Karpas-422 (cell line): ENCODE measurements at places on chromosomes 4 and X. TPM values are rescaled to one million over a fixed set of nuclear protein-coding genes. Genes with fewer than 3 reads are reported as not detected.
A peak's percentile ranks its signal among the peaks of the same experiment; 100 is the strongest.

DNA sequence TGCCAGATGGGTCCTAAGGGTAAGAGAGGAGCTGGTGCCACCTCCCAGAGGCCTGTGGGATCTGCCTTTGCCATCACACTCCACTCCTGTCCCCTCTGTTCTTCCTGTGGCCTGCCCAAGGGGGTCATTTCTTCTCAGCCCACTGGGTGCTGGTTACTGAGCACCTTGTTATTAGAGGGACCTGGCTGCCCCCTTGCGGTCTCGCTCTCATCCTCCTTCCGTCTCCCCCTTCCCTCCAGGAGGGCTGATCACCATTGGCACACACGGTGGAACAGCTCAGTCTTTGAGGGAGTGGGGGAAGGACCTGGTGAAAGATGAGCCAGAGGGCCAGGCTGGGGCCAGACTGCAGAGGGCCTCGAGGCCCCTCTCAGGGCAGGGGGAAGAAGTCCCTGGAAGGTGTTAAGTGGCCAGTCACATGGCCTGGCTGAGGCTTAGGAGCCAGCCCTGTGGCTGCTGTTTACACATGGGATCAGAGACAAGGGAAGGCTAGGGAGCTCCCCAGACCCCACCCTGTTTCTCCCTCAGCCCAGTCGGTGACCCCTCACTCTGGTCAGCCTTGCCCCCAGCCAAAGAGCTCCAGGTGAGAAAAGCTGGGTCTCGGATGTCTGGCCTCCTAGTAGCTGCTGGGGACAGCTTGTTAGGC, 68.1 kb downstream of the MTMR1 start:
- 0 out of 2 replicates have a peak, but pooled peaks cover 5% of the 10 kb centered on the region for H3K36me3 ChIP-seq
- no peak overlapping the region for H3K27ac ChIP-seq
- no peak for DNase-seq
- H3K4me1 ChIP-seq, result peaks cover 9% of the 10 kb centered on the region
- H3K4me3 ChIP-seq, result no peak overlapping the region
- no peaks in the 10 kb centered on the region for H3K27me3 ChIP-seq

- H3K27me3 ChIP-seq, result no peaks in the 10 kb centered on the region; the same call in 1 of the 2 replicates
- DNase-seq, result no peak
- no peaks in the 10 kb centered on the region for H3K36me3 ChIP-seq
- H3K4me3 ChIP-seq, result peak overlapping the region; percentile 79
- H3K27ac ChIP-seq, result no peak overlapping the region
- H3K4me1 ChIP-seq, result peaks cover 26% of the 10 kb centered on the region
Measured at GRCh38 chr4:127781300-127782024, 660 bp upstream of the HSPA4L start.

The NEUROG2 gene
- total RNA-seq, result 5.1 and 9.6 TPM in 2 replicates

DNA sequence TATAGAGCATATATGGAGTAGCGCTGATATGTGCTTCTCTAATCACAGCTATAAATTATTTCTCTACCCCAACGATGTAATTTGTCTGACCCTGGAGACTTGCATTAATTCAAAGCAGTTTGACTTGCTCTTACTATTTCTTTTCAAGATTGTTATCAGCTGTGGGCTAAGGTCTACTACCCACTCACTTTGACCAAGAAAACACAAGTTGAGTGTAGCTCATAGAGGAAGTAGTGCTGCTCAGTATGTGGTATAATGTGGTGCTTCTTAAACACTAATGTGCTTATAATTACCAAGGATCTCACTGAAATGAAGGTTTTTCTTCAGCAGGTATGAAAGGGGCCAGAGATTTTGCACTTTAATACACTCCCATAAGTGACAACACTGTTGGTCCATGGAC, 70.1 kb downstream of the INPP4B start:
- H3K4me3 ChIP-seq, result no peak overlapping the region
- H3K27me3 ChIP-seq, result no peaks in the 10 kb centered on the region
- no peak for DNase-seq
- no peak overlapping the region for H3K27ac ChIP-seq
- H3K36me3 ChIP-seq, result no peaks in the 10 kb centered on the region

DNA sequence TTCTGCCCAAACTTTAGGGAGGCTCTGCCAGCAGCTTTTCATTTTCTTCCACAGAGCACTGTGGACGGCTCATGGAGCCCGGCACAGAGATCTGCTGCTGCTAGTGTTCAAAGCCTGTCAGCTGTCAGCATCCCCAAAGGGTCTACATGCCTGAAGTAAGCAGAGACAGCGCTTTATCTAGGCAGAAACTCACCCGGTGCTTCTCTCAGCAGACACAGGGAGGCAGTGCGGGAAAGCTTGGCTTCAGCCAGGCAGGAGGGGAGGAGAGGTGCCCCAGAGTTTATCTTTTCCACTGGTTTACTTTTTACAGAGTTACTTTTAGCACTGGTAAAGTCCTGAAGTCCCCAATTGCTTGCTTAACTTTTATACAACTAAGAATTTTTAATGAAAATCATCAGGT, 339.3 kb downstream of the NKX6-1 start:
- no peaks in the 10 kb centered on the region for H3K4me1 ChIP-seq
- no peak for DNase-seq
- no peak overlapping the region for H3K4me3 ChIP-seq
- no peaks in the 10 kb centered on the region for H3K27me3 ChIP-seq

- H3K4me3 ChIP-seq, result no peak overlapping the region
- H3K36me3 ChIP-seq, result no peaks in the 10 kb centered on the region
- H3K27me3 ChIP-seq, result no peaks in the 10 kb centered on the region
- DNase-seq, result no peak
Measured at GRCh38 chrX:112571388-112571787, 108.3 kb downstream of the LHFPL1 start.

DNA sequence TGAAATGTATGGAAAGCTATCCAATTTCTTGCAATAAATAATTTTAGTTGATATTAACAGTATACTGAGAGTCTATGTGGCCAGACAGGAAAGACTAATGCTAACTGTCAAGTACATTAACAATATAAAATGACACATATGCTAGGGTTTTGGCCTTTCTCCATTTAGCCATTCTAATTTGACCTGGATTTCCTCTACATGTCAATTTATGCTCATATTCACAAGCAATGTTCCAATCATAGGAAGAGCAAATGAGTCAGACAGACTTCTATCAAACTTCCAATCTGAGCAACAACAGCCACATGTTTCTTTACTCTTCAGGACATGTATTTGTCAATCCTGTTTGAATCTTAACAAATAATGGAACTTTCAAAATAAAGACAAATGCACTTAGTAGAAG, 53.6 kb downstream of the CORIN start:
- H3K27me3 ChIP-seq, result no peaks in the 10 kb centered on the region; the same call in 1 of the 2 replicates
- no peak overlapping the region for H3K27ac ChIP-seq
- peaks cover 4% of the 10 kb centered on the region; the same call in 1 of the 2 replicates for H3K4me1 ChIP-seq
- no peak overlapping the region for H3K4me3 ChIP-seq
- no peak for DNase-seq
- no peaks in the 10 kb centered on the region; the same call in 1 of the 2 replicates for H3K36me3 ChIP-seq

The SAP30 gene
- 2.0 and 11.9 TPM in 2 replicates for total RNA-seq

DNA sequence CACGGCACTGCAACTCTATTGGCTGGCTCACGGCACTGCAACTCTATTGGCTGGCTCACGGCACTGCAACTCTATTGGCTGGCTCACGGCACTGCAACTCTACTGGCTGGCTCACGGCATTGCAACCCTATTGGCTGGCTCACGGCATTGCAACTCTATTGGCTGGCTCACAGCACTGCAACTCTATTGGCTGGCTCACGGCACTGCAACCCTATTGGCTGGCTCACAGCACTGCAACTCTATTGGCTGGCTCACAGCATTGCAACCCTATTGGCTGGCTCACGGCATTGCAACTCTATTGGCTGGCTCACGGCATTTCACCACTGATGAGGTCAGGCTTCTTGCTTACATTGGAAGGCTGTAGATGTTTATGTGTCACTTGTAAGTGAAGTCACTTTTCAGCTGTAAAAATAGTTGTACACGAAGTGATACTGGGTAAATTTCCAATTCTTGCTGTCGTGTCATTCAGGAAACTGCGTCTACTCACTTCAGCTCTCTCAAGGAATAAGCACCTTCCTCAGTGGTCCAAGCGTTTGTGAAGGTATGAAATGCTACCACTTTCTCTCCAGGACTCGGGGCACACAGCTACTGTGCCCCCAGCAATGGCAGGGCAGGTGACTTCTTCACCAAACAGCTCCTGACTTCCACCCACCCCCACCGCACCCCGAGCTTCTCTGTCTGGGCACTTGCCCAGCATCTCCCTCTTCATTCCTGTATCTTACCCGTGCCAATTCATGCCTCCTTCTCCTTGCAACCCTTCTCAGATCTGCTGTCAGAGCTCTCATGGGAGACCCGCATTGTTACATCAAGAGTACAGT, 141.3 kb downstream of the AFAP1 start:
- no peaks in the 10 kb centered on the region for H3K4me1 ChIP-seq
- no peaks in the 10 kb centered on the region for H3K36me3 ChIP-seq
- no peak for DNase-seq
- no peaks in the 10 kb centered on the region for H3K27me3 ChIP-seq

GRCh38 chr4:8703401-8703696, 110.8 kb downstream of the CPZ start:
- no peaks in the 10 kb centered on the region for H3K36me3 ChIP-seq
- no peak overlapping the region for H3K27ac ChIP-seq

DNA sequence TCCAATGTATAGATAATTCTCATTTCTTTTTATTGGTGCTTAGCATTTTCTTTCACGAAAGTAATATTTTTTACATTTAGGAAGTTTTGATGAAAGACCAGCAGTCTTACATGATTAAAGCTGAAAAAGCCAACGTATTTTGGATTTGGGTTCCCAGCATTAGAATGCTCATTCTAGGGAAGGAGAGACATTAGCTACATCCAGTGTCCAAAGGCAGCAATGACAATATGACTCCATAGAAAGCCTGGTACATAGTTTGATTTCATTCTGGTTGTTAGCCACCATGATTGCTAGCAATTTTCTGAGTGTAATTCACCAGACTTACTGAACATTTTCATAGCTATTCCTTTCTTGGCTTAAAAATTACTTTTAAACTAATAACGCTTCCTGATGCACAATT, 1397.5 kb downstream of the PCDH7 start:
- no peak for DNase-seq
- H3K36me3 ChIP-seq, result no peaks in the 10 kb centered on the region
- no peak overlapping the region for H3K27ac ChIP-seq
- no peaks in the 10 kb centered on the region for H3K27me3 ChIP-seq

- no peak overlapping the region for H3K27ac ChIP-seq
- no peaks in the 10 kb centered on the region for H3K36me3 ChIP-seq
- DNase-seq, result no peak
- H3K4me3 ChIP-seq, result no peak overlapping the region
- H3K27me3 ChIP-seq, result no peaks in the 10 kb centered on the region
Measured at GRCh38 chr4:76570141-76570973, 135.3 kb downstream of the SHROOM3 start.

GRCh38 chr4:111984169-111984819, 161.0 kb upstream of the FAM241A start:
- no peaks in the 10 kb centered on the region for H3K27me3 ChIP-seq
- no peak overlapping the region for H3K27ac ChIP-seq
- no peaks in the 10 kb centered on the region for H3K4me1 ChIP-seq
- H3K36me3 ChIP-seq, result no peaks in the 10 kb centered on the region
- DNase-seq, result no peak

- no peaks in the 10 kb centered on the region for H3K27me3 ChIP-seq
- H3K36me3 ChIP-seq, result no peaks in the 10 kb centered on the region
- no peaks in the 10 kb centered on the region for H3K4me1 ChIP-seq
- no peak overlapping the region for H3K4me3 ChIP-seq
- no peak overlapping the region for H3K27ac ChIP-seq
- DNase-seq, result no peak
Measured at GRCh38 chrX:123308658-123309057, 124.6 kb downstream of the GRIA3 start.

DNA sequence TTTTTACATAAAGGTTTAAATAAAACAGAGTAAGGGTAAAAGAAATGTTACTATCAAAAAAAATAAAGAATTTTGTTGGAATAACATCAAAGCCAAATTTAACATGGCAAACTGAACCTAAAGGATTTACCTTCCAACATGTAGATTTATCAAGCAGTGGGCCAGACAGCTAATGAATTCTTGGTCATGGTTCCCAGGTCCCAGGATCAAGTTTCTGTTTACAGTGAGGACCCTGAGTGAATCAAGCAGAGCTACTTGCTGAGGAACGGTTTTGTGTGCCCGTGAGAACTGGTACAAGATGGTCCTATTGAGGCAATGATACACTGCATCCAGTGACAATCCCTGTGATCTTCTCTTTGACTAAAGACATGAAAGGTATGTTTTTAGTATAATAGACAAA, 157.1 kb downstream of the CDS1 start:
- H3K4me3 ChIP-seq, result no peak overlapping the region
- H3K27me3 ChIP-seq, result no peaks in the 10 kb centered on the region

DNA sequence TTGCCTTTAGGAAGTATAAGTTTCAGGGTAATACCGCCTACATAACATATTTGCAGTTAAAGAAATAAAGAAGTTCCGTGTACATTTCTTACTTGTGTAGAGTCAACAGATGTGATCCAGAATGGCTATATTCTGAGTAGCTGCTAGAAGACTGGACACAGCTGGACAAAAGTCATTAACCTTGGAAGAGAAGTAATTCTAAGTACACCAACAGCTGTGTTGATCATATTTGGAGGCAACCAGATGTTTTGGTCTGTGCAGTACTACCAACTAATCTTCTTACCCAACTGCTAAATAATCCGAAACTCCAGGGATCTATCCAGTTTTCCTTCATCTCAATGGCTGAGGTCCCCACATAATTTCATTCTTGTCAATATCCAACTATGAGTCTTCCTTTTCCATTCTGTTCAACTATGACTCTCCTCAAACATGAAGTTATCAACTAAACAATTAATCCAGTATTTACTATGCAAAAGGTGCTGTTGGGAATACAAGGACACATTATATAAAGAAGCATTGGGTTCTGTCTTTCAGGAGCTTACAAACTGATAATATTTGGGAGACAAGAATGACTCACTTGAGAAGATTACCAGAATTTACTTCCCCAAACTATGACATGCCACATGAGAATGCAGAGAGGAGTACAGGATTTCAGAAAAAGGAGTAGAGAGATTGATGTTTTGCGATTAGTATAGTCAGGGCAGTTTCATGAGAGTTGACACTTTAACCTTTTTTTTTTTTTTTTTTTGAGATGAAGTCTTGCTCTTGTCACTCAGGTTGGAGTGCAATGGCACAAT, 78.2 kb downstream of the COL4A6 start:
- no peak overlapping the region for H3K27ac ChIP-seq

DNA sequence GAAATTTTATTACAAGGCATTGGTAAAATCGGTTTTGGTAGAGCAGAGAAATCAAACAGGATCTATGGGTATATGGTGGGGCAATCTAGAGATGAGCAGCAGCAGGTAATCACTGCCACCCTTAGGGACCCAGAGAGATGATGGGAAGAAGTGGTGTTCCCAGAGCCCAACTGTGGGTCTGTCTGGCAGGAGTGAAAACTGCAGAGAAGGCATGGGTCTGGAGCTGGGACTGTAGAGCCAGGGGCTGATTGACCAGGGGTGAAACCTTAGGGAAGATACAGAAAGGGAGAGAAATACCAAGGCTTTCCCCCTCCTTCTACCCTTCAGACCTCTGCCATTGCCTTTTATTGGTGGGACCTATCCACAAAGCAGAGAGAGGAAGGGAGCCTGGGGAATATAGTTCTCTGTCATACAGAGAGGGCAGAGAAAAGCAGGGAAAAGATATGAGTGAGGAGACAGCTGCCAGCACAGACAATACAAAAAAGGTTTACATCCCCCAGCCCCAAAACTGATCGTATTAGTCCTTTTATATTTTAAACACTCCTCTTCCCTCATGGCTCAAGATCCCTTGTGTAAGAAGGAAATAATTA, 28.7 kb downstream of the PDLIM5 start:
- no peaks in the 10 kb centered on the region for H3K27me3 ChIP-seq
- no peaks in the 10 kb centered on the region for H3K36me3 ChIP-seq
- H3K4me3 ChIP-seq, result no peak overlapping the region
- H3K4me1 ChIP-seq, result no peaks in the 10 kb centered on the region

The PDZD4 gene
- total RNA-seq, result not detected in 2 replicates
